AG04450 (cell line): ENCODE measurements at places on chromosomes 6 and 20.

DNA sequence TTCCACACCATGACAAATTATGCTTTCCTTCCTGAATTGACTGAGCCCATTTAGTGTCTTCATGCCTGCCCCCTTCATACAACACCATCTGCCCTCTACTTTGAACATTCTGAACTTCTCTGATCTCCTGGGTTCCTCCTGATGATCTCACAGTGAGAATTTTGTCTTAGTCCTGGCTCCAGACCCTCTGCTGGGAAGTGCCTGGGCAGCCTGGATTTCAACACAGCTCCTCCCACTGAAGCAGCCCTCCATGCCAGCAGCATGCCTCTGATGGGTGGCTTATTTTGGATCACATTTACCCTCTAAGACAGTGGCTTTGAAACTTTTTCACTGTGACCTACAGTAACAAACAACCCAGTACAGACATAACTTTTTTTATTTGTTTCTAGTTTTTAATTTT is 41.5 kb downstream of the DSE start:
- DNase-seq = no peak

- DNase-seq = peak; percentile 80
Measured at GRCh38 chr6:125102891-125103290, 50.7 kb upstream of the TPD52L1 start.

DNA sequence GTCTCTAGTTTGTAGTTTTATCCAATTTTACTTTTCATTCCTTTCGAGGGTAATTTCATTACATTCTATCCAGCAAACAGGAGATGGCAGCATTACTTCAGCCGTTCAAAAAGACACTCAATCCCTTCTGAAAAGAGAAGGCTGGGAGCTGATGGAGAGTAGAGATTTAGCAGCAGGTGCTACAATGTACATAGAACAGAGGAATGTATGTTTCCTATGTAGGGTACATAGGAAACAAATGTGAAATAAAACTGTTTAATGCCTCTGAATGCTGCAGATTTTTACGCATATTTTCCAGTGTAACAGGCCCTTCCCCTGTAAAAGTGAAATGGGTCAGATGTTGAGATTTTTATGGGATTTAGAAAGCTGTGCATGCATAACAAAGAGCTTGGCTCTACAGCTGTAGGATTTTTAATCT is 16.0 kb downstream of the RPS12 start:
- no peak for DNase-seq

DNA sequence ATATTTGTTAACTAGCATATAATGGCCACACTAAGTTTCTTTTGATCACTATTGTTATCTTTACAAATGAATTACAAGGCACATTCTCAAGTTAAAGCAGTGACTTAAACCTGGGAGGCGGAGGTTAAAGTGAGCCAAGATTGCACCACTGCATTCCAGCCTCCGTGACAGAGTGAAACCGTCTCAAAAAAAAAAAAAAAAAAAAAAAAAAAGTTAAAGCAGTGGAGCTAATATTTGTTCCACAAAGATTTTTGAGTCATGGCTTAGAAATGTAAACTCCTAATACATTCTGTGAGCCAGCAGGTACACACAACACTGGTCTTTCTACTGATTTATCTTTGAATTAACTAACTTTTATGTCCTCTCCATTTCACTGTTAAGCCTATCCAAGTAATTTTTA is 221.7 kb upstream of the HTR1E start:
- no peak for DNase-seq

GRCh38 chr20:39563349-39563748 is 601.2 kb downstream of the DHX35 start:
- DNase-seq = no peak

DNA sequence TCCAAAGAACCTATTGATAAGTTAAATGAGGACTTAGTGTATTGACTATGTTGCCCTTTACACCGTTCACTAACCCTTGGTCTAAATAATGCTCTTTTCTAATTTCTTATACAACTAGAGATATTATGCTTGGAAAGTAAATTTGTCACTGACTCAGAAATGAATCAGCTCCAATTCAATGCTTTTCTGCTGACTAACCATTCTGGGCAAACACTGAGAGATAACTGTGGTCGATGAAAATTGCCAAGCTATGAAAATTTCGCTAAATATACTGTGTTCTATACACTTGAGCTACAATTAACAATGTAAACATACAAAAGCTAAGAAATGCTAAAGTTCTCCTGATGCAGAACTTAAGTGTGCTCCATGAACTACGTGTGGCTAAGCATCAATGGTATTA is 23.1 kb upstream of the FBXO9 start:
- DNase-seq = peak; percentile 79

DNA sequence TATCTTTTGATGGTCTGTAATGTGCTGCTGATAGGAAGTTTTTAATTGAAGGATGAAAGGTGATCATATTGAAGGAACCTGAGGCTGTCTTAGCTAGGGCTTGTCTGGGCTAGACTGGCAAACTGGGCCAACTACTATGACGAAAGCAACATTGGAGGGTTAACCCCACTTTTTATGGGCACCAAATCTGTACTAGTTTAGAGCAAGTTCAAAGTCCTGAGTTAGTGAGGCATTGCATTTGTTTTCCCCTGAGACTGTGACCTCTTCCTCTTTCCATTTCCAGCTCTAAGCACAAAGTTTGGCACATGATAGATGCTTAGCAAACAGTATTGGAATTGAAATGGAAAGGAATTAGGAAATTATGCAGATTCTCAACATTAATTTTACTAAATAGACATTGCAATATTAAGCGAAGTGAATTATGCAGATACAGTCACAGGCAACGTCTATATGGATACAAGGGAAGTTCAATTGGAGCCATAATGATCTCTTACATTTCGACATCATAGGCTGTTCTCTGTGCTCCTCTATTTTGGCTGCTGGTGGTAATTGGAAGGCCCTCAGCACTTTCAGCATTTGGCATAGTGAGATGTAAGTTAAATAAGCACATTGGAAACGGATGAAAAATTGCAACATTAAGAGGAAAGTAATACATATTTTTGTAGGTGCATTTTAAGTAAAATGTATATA is 22.2 kb downstream of the CEP57L1 start:
- DNase-seq = no peak

DNA sequence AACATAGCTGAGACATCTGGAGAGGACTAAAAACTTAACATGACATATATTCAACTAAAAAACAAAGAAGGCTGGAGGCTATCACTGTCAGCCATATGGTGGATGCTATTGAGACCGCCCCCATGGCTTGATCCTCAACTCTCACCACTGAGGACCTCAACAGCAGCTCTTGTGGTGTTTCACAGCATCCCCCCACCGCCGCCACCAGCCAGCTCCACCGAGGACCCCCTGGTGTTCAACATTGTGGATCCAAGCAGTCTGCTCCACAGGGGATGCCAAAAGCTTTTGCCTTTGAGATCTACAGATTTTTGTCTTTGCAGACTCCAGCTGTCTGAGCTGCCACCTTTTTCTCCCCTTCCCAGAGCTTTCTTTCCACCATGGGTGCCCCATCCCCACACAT is 64.6 kb downstream of the NUS1 start:
- no peak for DNase-seq

GRCh38 chr6:89198235-89198634 is 18.9 kb downstream of the GABRR1 start:
- DNase-seq = no peak
